Mesenchymal stem cell (in vitro differentiated cells and primary cell): ENCODE measurements at places on chromosomes 4 and X.

DNA sequence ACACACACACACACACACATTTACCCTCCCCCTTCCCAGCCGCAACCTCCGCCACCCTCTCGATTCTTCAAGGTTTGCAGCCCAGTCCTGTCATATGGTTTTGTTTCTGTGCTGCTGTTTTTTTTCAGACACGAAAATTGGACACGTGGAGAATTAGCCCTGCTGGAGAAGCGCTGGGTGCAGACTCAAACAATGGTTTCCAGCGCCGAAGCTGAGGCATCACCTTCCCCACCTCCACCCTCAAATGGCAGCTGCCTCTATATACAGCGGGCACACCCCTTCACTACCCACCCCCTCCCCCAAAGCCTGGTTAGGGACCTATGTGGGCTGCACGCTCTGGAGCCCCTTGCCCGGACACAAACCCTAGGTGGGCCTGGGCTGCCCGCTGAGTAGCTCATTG, 87.9 kb downstream of the BCOR start:
- no peak overlapping the region for H3K27ac ChIP-seq
- H3K27me3 ChIP-seq = no peaks in the 10 kb centered on the region

DNA sequence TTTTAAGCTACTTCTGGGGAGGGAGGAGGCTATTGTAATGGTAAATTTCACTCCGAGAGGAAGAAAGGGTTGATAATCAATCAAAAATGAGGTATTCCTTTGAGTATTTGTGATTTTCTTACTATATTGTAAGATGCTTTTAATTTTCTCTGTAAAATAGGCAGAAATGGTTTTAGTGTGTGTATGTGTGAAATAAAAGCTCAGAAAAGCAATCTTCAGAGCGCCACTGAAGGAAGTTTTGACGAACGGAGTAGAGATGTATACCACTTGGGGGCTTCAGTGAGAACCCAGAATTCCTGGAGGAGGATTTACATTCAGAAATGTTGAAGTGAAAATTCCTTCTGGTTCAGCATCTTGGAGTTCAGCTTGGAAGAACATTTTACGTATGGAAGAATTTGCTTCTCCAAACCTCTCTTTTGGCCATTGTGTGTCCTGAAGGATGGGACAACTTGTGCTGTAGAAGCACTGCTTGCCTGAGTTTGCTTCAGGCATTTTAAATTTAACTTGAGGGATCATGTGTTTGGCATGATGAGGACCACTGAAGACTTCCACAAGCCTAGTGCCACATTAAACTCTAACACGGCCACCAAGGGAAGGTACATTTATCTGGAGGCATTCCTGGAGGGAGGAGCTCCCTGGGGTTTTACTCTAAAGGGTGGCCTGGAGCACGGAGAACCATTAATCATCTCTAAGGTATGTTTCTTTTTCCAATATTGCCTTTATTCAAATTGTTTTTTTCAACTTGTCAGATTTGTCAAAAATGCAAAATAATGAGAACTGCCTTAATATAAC, 695 bp downstream of the SHROOM3 start:
- peak overlapping the region; percentile 39 for H3K27ac ChIP-seq
- H3K4me3 ChIP-seq = no peak overlapping the region
- DNase-seq = no peak
- H3K4me1 ChIP-seq = no peaks in the 10 kb centered on the region

- no peaks in the 10 kb centered on the region for H3K27me3 ChIP-seq
- H3K27ac ChIP-seq = no peak overlapping the region
- peaks cover 49% of the 10 kb centered on the region for H3K36me3 ChIP-seq
- DNase-seq = no peak
- no peaks in the 10 kb centered on the region for H3K4me1 ChIP-seq
Observed at GRCh38 chr4:88775529-88775928, 77.9 kb upstream of the NAP1L5 start.

DNA sequence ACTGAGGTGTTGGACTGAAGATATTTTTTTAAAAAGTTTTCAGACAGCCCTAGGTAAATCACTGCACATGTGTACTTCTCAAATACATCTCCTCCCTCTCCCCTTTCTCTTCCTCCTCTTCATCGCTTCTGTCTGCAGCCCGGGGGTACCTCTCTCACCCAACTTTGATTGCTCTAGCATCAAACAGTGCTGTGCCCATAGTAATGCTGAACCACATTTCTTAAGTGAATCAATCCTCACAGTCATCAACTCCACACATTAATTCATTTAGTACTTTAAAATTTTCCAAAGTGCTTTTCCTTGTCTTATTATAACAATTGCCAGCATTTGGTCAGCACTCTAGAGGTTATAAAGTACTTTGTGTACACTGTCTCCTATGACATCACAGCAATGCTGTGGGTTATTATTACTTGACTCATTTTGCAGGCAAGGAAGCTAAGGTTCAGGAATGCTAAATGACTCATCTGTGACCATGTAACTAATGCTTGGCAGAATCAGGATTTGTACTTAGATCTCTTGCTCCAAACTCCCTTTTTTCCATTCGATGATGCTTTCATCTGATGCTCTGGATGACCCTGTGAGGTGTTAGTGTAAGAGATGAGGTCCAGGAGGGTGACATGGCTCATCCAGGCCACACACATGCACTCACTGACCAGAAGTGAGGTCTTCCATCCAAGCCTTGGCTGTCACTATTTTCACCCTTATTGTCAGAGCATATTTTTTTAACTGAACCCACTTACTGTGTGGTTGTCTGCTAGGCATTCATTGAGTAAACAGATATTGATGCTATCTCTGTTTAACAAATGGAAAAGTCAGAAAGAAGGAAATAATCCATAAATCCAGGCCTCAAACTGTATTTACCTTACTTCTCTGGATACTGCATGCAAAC, 58.8 kb downstream of the RHOH start:
- no peak overlapping the region for H3K4me3 ChIP-seq
- no peaks in the 10 kb centered on the region for H3K27me3 ChIP-seq
- H3K4me1 ChIP-seq = peaks cover 6% of the 10 kb centered on the region
- peak overlapping the region; percentile 43 for H3K27ac ChIP-seq
- DNase-seq = peak; percentile 99
